ENCODE measurements at places on chromosomes 1 and 21.

DNA sequence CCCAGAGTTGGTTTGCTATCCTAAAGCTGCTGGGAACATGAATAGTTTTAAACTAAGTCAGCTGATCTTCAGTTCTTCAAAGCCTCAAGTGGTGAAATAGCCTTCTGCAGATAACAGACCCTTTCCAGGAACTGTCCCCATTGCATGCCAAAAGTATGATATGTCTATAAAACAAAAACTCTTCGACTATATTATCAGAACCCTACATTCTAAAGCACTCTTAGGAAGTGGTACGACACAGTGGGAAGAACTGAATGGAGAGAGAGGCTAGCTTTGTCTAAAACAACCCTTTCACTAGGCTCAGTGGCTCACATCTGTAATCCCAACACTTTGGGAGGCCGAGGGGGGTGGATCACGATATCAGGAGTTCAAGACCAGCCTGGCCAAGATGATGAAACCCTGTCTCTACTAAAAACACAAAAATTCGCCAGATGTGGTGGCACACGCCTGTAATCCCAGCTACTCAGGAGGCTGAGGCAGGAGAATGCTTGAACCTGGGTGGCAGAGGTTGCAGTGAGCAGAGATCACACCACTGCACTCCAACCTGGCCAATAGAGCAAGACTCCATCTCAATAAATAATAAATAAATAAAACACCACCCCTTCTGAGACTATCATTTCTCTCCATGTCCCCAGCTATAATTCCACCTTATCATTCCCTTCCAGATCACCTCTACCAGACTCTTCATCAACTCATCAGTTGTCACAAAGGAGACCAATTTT, 2.2 kb upstream of the FRRS1 start:
- no peak for DNase-seq

GRCh38 chr1:25572708-25573590, 29.5 kb downstream of the LDLRAP1 start:
- DNase-seq, result no peak

DNA sequence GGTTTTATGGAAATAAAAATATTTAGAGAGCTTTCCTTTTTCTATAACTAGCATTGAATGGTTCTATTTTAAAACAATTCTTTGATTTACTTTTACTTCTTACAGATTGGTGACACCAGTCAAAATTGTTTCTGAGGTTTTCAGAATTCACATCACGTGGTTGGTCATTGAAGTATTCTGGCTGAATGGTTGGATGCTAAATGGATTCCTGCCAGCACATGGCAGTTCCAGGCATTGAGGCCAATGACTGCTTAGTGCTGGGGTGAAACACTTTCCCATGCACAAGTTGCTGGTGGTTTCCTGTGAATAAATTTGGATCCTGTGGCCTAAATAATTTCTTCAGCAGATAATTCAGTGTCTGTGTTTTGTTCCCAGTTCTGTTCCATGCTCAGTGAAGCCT, 20.6 kb downstream of the NCAM2 start:
- DNase-seq, result no peak

GRCh38 chr1:53729456-53730223, 9.3 kb downstream of the GLIS1 start:
- no peak for DNase-seq

DNA sequence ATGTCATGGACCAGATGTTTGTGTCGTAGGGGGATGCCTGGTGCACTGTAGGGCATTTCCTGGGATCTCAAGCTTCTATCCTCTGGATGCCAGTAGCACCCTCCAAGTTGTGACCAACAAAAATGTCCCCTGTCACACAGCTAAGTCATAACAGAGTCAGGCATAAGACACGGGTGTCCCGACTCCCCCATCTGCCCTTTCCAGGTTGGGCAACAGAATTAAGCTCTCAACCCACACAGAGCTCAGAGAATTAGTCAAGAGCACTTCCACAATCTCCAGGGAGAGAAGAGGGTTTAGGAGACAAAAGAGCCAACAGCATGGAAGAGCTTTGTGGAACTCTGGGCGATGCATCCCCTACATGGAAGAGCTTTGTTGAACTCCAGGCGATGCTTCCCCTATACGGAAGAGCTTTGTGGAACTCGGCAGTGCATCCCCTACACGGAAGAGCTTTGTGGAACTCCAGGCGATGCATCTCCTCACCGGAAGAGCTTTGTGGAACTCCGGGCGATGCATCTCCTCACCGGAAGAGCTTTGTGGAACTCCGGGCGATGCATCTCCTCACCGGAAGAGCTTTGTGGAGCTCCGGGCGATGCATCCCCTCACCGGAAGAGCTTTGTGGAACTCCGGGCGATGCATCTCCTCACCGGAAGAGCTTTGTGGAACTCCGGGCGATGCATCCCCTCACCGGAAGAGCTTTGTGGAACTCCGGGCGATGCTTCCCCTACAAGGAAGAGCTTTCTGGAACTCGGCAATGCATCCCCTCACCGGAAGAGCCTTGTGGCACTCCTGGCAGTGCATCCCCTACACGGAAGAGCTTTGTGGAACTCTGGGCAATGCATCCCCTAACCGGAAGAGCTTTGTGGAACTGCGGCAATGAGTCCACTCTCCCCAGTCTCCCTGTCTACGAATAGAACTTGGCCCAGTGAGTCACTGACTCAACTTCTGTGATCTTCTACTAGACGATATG, 422.7 kb downstream of the KIF26B start:
- DNase-seq, result no peak

GRCh38 chr1:52032785-52033131, 852 bp downstream of the KTI12 start:
- DNase-seq, result no peak

- no peak for DNase-seq
These were observed 107.8 kb upstream of the WNT4 start for GRCh38 chr1:22250724-22251123.

DNA sequence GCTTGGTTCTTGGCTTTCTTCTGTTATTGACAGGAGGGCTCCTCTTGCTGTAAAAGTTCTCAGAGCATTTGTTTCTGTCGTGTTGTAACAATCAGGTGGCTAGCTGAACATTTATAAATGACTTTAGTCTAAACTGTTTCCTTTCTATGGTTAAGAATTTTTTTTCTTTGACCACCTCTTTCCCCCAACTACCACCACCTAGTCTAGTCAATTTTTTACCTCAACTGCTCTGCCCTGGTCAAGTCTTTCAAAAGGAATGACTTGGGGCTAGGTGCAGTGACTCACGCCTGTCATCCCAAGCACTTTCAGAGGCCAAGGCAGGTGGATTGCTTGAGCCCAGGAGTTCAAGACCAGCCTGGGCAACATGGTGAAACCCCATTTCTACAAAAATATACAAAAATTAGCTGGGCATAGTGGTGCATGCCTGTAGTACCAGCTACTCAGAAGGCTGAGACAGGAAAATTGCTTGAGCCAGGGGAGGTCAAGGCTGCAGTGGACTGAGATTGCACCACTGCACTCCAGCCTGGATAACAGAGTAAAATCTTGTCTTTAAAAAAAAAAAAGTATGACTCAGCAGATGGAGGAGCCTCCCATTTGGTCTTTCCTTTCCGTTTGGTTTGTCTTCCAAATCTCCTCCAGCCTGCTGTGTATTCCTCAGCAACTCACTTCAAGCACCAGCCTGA, 40.7 kb downstream of the MAP3K21 start:
- DNase-seq, result no peak

DNA sequence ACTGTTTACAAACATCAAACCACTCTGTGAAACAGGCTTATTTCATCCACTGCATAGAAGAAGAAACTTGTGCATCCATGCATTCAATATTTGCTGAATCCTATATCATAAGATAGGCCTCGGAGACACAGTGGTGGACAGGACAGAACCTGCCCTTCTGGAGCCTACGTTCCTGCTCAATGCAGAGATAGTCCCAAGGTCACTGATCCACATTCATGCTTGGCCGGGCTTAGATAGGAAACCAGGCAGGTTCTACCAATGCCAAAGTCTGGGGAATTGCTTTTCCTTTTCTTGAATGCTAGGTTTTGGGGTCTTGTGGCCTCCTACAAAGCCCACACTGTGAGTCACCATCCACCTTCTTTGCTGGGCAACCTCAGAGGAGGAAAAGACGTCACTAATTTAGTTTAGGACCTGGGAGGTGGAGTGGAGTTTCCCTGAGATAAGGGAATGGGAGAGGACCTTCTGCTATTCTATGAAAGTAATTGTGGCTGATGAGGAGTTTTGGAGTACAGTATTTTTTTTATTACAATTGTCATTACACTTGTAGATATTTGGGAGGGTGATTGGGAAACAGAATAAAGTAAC, 99.7 kb upstream of the CD34 start:
- no peak for DNase-seq

GRCh38 chr21:40846587-40847411, at the start of gene DSCAM:
Gene DSCAM (minus strand): TSS chr21:40847158. CDS start chr21:40846661, 497 bp downstream.
- no peak for DNase-seq

- DNase-seq, result no peak
These were observed 11.9 kb upstream of the PLXNA2 start for GRCh38 chr1:208256091-208256490.

GRCh38 chr1:58180537-58180936, 366.0 kb downstream of the OMA1 start:
- DNase-seq, result no peak

GRCh38 chr1:243738020-243738419, 112.0 kb downstream of the AKT3 start:
- DNase-seq, result no peak

GRCh38 chr1:51000160-51000559, 30.1 kb downstream of the CDKN2C start:
- DNase-seq, result no peak

DNA sequence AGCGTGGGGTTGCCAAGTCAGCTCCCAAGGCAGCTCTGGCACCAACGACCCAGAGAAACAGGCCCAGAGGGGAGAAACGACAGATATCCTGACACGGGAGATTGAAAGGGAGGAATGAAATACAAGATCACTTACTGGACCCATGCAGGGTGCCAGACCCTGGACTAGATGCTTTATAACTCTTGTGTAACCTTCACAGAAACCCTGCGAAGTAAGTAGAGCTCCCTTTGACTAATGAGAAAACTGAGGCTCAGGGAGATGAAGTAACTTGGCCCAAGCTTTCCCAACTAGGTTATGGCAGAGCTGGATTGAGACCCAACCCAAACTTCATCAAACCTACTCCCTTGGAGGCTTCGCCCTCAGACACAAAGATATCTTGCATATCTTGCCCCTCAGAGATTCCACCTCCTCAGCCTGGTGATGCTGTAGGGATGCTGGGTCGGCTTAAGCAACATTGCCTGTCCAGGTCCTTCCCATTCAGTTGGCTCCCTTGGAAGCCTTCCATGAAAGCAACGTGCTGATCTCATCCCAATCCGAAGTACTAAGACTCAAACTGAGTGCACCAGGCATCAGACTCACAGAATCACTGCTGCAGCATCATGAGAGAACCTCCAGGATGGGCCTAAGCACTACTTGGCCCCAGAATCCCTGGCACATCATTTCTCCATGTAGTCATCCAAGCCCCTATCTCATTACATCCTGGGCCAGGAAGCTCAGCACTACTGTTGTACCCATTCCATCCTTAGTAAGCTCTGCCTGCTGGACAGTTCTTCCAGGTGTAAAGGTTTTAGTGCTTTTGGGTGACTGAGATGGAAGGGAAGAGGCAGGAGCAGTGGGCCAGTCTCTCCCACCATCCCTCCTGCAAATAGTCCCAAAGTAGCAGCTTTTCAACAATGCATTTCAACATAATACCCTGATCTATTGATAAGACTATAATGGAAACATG, 1.1 kb upstream of the IGSF9 start:
- DNase-seq, result no peak

GRCh38 chr1:119743776-119744597, 24.7 kb downstream of the HMGCS2 start:
- peak; percentile 71 for DNase-seq

GRCh38 chr21:14863745-14864210, 201.0 kb downstream of the NRIP1 start:
- DNase-seq, result no peak

DNA sequence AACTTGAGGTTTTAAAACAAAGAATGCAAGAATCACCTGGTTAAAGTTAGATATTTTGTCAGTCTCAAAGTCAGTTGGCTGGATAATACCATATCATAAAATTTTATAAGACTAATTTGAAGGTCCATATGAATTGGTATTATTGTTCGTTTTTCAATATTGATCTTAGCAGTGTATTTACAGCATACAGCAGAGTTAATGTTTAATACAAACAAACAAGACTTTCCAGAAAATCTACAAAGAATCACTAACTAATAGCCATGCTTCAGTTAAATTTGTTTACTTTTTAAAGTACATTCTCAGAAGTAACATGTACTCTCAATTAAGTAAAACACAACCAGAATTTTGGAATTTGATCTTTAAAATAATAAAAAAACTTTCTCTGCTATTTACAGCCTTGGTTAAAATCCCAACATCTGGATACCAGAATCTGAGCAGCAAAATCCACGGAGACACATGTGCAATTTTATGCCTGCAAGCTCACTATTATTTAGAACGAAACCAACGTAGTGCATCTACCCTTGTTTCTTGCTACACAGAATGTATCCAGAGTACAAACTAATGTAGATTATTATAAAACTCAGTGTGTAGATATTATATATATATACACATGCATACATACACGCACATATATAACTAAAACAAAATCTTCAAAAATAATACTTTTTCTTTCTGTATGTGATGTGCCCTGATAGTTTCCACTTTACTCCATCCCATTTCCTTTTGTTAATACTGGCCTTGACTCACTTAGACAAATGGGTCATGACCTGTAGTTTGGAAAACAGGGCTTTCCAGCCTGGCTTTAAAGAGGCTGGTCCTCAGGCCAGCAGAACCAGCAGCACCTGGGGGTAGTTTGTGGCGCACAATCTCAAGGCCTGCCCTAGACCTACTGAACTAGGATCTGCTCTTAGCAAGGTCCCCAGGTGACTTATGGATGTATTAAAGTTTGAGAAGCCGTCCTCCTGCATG, 63.6 kb upstream of the ERG start:
- no peak for DNase-seq

GRCh38 chr1:217506878-217507277, 124.0 kb downstream of the GPATCH2 start:
- no peak for DNase-seq

GRCh38 chr1:23483321-23484252, at the start of gene ASAP3:
Gene ASAP3 (minus strand): TSS chr1:23484179. CDS start chr1:23484133, 46 bp downstream.
- DNase-seq, result no peak

DNA sequence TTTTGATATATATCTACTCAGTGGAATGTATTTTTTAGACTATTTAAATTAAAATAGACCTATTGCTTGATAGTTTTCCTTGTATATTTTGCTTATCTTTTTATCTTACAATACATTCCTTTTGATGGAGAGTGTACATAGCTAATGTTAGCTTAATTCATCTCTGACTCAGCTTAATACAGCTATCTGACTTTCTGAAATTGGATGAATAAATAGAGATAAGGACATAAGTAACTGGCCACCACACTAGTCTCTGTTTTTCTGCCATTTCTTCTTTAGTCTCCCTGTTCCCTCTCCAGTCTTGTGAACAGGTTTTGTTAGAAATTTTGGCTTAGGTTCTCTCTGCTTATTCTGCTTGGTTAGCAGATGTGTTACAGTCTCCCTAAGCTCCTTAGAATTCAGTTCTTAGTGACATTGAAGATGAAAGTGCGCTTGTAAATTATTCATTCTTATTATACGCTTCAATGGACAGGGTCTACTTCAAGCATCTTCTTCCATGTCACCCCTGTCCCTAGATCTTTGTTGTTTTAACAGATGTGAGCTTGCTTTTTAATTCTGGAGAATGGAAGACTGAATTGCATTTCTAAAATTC, 59.6 kb downstream of the XPR1 start:
- no peak for DNase-seq

Measured in frontal cortex (tissue), 4 donors.